ENCODE measurements at places on chromosomes 7 and 10.

- no peak for DNase-seq
Observed at GRCh38 chr10:33507662-33508425, 173.4 kb upstream of the NRP1 start.

DNA sequence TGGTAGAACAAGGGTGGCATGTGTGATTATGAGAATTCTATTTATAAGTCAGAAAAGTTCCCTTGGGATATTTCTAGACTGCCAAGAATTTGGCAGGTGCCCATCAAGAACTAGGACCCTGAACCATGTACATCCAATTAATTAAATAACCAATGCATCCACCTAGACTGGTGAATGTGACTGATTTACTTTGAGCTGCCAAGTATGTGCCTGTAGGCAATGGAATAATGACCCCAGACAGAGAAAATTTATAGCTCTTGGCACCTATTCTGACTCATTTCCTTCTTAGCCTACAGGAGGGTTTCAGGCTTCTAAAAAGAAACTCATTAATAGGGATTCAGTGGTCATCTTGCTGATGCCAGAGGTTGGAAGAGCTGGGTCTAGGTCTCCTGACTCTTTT lies 54.9 kb downstream of the KCNH2 start:
- DNase-seq = no peak

DNA sequence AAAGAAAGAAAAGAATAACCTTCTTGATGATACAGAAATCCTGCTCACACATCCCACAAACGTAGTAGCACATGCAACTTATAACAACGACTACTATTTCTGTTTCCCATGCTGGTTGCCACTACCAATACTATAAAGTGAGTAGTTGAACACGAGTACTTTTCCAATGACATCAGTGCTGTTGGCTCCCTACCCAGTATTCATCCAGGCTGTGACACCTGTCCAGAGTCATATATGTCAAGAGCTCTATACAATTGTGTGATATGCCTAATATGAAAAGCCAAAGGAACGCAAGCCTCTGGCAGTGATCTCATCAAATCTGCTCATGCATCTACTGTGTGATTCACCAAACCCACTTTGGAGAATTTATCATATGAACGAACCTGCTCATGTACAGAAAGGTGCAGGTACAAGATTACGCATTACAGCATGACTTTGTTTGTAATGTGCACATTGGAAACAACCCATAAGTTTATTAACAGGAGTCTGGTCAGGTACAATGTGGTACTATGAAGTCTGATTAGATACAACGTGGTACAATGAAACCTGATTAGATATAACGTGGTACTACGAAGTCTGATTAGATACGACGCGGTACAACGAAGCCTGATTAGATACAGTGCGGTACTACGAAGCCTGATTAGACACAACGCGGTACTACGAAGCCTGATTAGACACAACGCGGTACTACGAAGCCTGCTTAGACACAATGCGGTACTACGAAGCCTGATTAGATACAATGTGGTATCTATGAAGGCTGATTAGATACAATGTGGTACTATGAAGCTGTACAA lies 5.8 kb upstream of the ITIH5 start:
- DNase-seq = no peak

DNA sequence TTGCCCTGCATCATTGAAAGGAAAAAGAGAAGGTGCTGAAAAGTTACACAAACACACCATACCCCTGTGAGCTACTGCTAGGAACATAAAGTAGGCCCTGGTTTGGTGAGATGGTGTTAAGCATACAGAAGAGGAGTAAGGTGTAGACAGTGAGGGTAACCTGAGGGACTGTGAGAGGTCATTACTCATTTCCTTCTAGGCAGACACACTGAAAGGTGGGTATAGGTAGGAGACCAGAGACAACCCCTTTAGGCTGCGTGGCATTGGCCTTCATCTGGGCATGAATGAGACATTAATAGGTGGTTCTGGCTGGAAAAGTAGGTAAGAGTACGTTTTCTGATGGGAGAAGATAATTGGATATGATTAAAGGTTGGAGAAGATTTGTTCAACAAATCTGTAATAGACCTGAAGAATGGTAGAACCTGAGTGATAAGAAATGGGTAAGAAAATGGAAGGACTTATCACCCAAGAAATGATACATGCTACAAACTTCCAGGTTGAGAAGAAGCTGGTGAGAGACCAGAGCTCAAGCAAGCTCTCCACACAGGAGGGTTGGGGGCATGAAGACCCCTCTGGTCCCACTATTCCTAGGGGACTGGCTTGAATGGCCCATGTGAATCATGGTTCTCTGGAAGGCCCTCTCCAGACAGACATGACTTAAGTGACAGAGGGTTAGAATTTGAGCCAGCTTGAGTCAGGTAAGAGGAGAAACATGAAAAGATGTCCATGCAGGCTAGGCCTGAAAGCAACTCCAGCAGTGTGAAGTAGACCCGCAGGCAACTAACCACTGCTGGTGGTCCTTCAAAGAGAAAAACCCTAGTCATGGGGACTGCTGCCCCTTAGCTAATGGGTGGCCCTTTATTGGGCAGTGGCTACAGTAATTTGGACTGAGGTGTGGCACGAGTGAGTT lies 3.8 kb downstream of the COMTD1 start:
- no peak for DNase-seq

DNA sequence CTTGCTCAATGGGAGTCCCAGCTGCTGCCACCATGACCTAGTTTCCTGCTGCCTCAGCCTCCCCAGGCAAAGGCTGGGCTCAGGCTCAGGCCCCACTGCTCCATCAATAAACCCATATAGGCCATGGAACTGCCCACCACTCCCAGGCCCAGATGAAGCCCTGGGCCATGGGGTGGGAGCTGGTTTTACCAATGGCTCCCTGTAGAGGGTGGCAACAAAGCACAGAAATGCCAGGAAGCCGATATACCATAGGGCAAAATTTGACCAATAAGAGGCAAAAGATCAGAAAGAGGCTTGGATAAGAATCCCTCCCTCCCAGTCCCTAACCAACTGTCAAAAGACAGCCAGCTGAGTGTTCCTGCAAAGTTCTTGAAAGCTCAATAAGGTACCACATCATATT lies 101.8 kb upstream of the DOCK1 start:
- no peak for DNase-seq

GRCh38 chr10:5573968-5574641 lies 49.3 kb downstream of the CALML3 start:
- no peak for DNase-seq

GRCh38 chr10:87865241-87865881 lies 1.9 kb downstream of the PTEN start:
- no peak for DNase-seq
